ENCODE measurements at places on chromosomes 6 and 20. TPM values are rescaled to one million over a fixed set of nuclear protein-coding genes. Genes with fewer than 3 reads are reported as not detected.

The ATP6V1G2 gene
- total RNA-seq = 3.8 TPM

The IRF4 gene
- 254 TPM for total RNA-seq

The BPIFB3 gene
- total RNA-seq = not detected

The CDSN gene
- total RNA-seq = not detected

The TPD52L1 gene
- not detected for total RNA-seq

The STK4 gene
- 151 TPM for total RNA-seq

The EFCAB8 gene
- total RNA-seq = 1.1 TPM

Measured in activated CD8-positive, alpha-beta memory T cell treated with anti-CD3 and anti-CD28 coated beads, Interleukin-2, amount 10 ng/mL, durations not matched to agents 7 days and 5 days (primary cell).